T-helper 17 cell (primary cell): ENCODE measurements at places on chromosomes 7 and 10.

DNA sequence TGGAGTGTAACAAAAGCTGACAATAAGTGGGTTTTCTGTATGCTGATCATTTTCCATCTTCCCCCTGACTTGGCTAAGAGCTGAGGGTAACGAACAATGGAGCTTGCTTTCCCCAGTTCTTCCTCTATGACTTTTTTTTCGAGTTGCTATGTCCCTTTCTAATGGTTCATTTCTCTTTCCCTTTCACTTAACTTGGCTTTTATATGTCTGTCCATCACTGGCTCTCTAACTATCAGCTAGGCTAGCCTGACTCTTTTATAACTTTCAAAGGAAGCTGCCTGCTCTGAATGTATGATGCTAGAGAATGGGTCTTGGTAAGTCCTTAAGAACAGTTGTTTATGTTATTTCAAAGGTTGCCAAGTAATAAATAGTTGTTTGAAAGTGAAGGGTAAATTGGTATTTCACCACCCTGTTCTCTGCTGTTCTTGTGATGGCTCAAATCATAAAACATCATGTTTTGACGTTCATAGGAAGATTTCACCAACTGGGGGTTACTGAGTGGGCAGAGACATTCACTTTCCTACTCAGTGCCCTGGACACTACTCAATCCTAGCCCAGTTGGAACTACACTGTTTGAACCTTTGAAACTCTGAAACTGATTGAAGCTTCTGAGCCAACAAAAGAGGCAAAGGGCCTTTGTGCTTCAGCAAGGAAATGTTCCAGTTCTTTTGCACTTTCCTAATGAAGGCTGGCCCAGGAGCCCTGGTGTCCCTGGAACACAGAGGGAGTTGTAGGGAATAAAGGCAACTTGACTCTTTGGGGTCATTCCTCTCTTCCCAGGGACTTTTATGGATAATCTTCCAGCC lies 85.4 kb upstream of the PHYHIPL start:
- no peak for DNase-seq

- no peak for DNase-seq
Observed at GRCh38 chr7:158536871-158537515, 50.6 kb downstream of the PTPRN2 start.

GRCh38 chr7:135539629-135540028 lies 18.1 kb upstream of the NUP205 start:
- no peak for DNase-seq

- DNase-seq, result no peak
Observed at GRCh38 chr7:97373736-97374135, 256.2 kb downstream of the SDHAF3 start.

GRCh38 chr10:129057856-129058663 lies 409.0 kb upstream of the MGMT start:
- DNase-seq, result no peak

- DNase-seq, result no peak
Observed at GRCh38 chr7:107939573-107940489, 48.8 kb downstream of the DLD start.

DNA sequence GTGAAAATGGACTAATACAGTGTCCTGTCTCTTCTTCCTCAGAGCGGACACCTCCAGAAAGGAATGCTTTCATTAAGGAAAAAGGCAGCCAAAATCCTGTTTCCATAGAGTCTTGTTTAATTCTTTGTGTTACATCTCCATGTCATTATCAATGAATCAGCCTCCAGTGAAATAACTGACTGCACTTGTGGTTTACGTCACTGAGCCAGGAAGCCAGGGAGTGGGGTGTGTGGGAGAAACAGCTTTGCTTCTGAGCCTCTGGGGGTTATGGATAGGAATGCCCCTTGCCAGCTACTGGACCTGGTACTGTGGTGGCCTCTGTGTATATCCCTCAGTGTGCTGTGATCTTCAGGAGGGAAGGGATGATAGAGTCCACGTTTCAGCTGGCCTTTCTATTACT lies 416.8 kb downstream of the GALNT17 start:
- DNase-seq, result no peak

GRCh38 chr7:30389791-30390190 lies 88.8 kb downstream of the NOD1 start:
- DNase-seq, result no peak

- no peak for DNase-seq
Observed at GRCh38 chr7:66143876-66144332, 29.3 kb downstream of the CRCP start.

- no peak for DNase-seq
Observed at GRCh38 chr10:106284802-106285587, 879.5 kb downstream of the SORCS1 start.

DNA sequence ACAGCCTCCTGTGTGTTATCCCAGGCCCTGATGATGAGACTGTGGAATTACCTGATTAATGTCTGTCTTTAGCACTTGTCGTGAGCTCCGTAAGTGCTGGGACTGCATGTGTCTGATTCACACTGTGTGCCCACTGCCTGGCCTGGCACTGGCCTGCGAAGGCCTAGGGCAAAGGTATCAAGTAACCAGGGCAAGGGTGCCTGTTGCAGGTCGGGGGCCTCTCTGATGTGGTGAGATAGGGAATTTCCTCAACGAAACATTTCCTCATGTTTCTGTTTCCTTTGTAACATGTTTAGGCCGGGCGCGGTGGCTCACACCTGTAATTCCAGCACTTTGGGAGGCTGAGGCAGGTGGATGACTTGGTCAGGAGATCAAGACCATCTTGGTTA lies 50.4 kb downstream of the LHPP start:
- DNase-seq, result no peak

GRCh38 chr7:92973293-92973731 lies 136.9 kb upstream of the CDK6 start:
- no peak for DNase-seq

DNA sequence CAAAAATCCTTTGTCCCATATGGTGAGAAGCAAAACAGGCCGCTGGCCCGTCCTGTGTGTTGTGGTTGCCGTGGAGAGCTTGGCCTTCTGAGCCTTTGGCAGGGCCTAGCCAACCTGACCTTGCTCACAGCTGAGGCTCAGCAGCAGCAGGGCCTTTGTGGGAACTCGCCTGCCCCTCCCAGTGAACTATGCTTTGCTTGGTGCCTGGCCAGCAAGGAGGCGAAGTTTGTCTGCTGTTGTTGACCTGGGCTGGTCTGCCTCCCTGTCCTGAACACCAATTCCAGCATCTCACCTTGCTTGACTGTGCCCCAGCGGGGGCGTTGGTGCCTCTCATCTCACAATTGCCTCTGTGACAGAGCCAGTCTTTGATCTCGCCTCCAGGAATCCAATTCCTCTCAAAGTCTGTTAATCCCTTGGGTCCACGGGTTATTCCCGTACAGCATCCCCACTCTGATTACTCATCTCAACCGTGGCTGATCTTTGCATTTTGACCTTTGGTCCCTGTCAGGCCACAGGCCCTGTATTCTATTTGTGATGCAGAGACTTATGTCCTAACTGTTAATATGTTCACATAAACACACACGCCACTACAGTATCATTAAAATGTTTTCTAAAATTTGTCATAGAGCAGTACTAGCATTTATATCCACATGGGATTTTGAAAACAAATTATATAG lies 22.6 kb downstream of the EPDR1 start:
- DNase-seq, result no peak

DNA sequence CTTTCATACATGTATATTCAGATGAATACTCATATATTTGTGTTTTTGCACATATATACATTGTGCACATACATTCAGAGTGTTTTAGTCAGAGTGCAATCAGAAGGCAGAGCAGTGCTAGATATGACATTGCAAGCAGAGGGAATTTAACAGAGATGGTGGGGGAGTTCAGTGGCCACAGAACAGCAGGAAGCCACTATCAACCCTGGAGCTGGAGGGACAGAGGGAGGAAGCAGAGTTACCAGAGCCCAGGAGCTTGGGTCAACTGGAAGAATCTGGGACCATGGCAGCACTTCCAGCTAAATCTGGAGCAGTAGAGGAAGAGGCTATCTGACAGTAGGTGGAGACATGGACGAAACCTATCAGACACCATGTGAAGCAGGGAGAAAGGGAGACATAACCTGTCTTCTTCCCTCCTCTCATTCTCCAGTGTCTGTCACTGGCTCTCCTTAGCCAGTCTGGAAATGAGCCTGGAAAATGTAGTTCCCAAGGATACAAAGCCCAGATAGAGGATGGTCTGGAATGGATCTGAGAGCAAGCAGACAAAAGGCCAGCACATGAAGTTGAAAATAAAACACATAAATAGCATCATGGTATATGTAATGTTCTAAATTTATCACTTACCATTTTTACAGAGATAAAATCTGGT lies 33.6 kb upstream of the HERPUD2 start:
- DNase-seq, result no peak
